Ovary (tissue), 10 donors: ENCODE measurements at places on chromosomes 2 and 18. TPM values are rescaled to one million over a fixed set of nuclear protein-coding genes. Genes with fewer than 3 reads are reported as not detected.
A peak's percentile ranks its signal among the peaks of the same experiment; 100 is the strongest.

DNA sequence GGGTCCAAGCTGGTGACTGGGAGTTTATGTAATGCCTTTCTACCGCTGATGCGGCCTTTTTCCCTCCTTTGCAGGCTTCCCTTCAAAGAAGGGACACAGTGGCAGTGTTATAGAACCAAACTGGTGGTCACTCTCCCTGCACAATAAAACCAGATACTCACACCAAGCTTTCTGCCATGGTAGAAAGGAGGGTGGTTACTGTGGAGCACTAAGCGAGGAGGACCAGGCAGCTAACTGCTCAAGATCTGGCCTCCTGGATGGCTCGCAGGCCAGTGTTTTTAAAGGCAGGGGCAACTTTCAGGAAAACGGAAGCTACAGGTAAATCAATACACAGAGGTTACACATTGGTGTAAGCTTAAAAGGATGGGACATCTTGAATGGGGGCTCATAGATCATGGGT, 89.4 kb downstream of the BIN1 start:
- DNase-seq, result no peak

GRCh38 chr18:63074981-63075404, 244.6 kb downstream of the BCL2 start:
- peak; percentile 30 for DNase-seq

DNA sequence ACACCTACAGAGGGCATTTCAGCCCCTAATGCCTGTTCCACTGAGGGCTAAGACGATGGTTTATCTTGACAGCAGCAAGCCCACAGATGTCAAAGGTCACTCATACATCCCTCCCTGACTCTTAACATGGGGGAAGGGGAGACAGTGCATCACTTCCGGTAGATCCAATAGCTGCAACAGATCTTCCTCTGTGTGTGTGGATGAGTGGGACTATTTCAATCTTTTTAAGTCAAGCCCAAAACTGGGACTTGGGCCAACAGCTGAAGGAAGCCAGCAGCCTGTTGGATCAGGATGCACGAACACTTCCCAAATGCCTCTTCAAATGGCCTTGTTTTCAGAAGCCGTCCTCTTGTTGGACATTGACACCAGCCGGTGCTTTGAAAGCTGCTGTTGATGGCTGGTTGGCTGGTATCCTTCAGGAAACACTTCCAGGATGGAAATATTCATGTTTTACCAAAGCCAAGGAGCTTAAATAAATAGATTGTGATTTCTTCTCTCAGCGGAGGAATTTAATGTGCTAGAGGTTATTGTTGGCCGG, 59.2 kb downstream of the IL1R2 start:
- DNase-seq, result peak; percentile 90

DNA sequence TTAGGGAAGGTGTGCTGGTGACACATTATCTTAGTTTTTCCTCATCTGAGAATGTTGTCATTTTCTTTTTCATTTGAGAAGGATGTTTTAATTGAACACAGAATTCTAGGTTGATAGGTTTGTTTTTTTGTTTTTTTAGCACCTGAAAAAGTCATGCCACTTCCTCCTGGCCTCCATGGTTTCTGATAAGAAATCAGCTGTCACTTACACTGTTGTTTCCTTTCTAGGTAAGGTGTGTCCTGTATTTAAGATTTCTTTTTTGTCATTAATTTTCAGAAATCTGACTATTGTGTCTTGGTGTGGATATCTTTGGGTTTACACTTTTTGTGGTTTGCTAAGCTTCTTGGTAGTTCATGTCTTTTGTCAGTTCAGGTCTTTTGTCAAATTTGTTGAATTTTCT, 99.3 kb downstream of the ROCK1 start:
- DNase-seq, result no peak

GRCh38 chr2:187198136-187198535, 249.9 kb downstream of the CALCRL start:
- no peak for DNase-seq

DNA sequence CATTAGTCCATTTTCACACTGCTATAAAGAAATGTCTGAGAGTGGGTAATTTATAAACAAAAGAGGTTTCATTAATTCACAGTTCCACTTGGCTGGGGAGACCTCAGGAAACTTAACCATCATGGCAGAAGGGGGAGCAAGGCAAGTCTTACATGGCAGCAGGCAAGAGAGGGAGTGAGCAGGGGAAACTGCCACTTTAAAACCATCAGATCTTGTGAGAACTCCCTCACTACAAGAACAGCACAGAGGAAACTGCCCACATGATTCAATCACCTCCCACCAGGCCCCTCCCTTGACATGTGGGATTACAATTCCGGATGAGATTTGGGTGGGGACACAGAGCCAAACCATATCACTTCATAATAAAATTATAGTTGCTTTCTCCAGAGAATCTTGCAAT, 365.5 kb upstream of the ID2 start:
- DNase-seq, result no peak

- DNase-seq, result no peak
These were observed 18.8 kb upstream of the RHOB start for GRCh38 chr2:20427931-20428526.

GRCh38 chr2:166152064-166152463, 24.2 kb upstream of the SCN1A start:
- no peak for DNase-seq

ABCG8 gene
- total RNA-seq, result not detected

MERTK gene
- total RNA-seq, result 14.7 TPM
